ENCODE measurements at places on chromosomes 12 and 14. TPM values are rescaled to one million over a fixed set of nuclear protein-coding genes. Genes with fewer than 3 reads are reported as not detected.

The RNASE7 gene
- total RNA-seq, result not detected

The KCNMB4 gene
- 16.2 TPM for total RNA-seq

The NYNRIN gene
- total RNA-seq, result 18.1 TPM

- DNase-seq, result no peak
Measured at GRCh38 chr12:32558903-32559302, 120.2 kb upstream of the DNM1L start.

The RNASE4 gene
- not detected for total RNA-seq

The CDKN3 gene
- 45.9 TPM for total RNA-seq

DNA sequence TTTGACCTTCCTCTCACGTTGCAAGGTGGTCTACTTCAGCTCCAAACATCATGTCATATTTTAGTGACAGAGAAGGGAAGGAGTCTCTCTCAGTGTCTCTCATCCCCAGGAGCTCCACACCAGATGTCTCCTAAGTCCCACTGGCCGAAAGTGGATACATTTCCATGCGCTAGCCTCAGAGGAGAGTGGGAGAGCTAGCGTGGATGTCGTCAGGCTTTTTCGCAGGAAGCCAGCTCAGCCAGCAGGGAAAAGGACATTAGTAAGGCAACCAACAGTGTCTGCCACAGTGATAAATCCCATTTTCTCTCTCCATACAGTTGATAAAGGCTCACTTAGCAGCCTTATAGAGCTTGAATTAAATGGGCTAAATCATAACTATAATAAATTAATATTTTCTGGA is 155.7 kb downstream of the PELI2 start:
- no peak for DNase-seq

The PLEKHG7 gene
- not detected for total RNA-seq

The POLE gene
- 131 TPM for total RNA-seq

The EGLN3 gene
- total RNA-seq, result 19.8 TPM

The PCED1B gene
- 3.3 TPM for total RNA-seq

- DNase-seq, result no peak
Measured at GRCh38 chr14:50978888-50979287, 34.6 kb upstream of the PYGL start.

DNA sequence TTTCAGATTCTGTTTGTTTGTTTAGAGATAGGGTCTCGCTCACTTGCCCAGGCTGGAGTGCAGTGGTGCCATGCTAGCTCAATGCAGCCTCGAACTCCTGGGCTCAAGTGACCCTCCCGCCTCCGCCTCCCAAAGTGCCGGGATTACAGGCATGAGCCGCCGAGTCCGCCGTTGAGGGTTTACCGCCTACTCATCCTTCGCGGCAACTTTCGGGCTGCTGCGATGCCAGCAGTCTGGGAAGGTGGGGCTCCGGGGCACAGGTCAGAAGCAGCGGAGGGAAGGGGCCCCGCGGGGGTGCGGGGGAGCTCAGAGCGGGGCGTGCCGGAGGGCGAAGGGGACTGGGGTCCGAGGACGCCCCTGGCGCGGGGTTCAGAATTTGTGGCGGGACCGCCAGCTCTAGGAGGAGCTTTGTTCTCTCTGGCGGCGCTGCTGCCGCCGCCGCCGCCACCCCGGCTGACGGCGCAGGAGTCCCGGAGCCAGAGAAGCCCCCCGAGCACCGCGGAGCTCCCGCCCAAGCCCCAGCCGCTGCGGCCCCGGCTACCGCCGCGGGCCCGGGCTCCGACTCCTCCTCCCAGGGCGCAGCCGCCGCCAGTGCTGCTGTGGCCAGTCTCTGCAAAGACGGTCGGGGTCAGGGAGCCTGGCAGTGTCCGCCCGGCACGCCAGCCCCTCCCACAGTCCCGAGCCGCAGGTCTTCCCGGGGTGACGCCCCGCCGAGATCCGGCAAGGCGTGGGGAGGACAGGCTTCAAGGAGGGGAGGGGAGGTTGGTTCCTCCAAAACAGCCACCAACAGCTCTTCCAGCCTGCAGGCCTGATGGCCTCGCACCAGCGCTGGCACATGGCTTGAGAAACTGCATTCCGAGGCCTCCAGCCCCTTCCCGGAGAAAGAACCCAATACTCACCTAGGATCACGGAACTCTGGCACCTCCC is 10.9 kb upstream of the KRT77 start:
- peak; percentile 75 for DNase-seq

GRCh38 chr12:8948701-8949341 is 624 bp downstream of the M6PR start:
- peak; percentile 36 for DNase-seq

DNA sequence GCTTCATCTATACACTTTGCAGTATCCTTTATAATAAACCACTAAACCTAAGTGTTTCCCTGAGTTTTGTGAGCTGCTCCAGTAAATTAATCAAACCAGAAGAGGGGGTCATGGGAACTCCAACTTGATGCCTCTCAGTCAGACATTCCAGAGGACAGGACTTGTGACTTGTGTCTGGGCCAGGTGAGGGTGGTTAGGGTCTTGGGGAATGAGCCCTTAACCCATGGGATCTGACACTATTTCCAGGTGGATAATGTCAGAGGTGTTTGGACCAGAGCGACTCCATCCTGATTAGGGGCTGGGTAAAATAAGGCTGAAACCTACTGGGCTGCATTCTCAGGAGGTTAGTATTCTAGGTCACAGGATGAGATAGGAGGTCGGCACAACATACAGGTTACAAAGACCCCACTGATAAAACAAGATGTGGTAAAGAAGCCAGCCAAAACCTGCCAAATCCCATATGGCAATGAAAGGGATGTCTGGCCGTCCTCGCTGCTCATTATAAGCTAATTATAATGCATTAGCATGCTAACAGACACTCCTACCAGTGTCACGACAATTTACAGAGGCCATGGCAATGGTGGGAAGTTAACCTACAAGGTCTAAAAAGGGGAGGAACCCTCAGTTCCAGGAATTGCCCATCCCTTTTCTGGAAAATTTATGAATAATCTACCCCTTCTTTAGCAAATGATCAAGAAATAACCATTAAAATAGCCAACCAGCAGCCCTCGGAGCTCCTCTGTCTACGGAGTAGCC is 58.7 kb downstream of the BCAT1 start:
- no peak for DNase-seq

DNA sequence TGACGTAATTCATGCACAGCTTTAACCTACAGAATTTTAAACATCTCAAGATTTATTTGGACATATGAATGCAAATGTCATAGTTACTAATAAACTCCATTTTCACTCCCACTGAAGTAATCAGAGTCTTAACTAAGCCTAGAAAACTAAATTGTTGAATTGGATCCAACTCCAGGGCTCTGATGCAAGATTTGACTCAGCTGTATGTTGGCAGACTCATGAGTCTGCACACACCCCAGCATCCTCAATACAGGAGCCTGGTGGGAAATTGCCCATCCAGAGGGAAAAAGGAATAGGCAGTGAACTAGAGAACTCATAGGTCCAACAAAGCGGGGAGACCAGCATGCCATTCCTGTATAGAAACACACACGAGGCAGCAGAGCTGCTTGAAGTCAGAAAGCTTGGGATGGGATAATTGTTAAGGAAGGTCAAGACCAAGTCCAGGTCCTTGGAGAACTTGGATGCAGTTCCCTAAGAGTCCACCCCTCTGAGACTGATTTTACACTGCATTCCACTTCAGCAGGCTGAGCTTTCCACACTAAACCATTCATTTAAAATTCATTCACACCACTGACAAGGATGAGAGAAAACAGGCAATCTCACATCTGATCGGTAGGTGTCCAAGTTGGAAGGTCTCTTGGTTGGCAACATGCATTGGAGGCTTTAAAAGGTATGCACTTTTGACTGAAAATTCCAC is 14.4 kb downstream of the TMTC1 start:
- no peak for DNase-seq

GRCh38 chr12:119431151-119431550 is 96.6 kb downstream of the CCDC60 start:
- DNase-seq, result no peak

The SLC25A21 gene
- total RNA-seq, result 7.1 TPM

The NOXRED1 gene
- total RNA-seq, result not detected

DNA sequence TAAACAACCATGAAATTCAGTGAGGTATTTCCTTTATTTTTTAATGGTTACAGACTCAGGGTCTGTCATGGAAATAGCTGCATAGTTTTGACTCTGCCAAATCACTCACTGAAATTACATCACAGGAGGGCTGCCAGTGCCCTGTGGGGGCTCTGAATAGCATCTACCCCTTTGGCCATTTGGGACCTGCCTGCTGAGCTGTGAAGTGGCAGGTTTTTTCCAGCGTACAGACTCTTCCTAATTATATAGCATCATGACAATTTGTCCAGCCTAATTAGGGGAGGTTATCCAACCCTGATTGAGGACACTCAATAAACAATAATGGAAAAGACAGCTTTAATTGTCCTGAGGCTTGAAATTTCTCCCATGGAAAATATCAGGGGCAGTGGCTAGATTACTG is 1.8 kb upstream of the COCH start:
- DNase-seq, result no peak
